ENCODE measurements at places on chromosomes 3 and 15. TPM values are rescaled to one million over a fixed set of nuclear protein-coding genes. Genes with fewer than 3 reads are reported as not detected.

Gene LRRC3B
- not detected for total RNA-seq

Gene CFAP91
- 0.18 TPM for total RNA-seq

Gene EXOG
- 8.7 TPM for total RNA-seq

Gene CCR2
- not detected for total RNA-seq
